ENCODE measurements at places on chromosomes 7 and 10.

DNA sequence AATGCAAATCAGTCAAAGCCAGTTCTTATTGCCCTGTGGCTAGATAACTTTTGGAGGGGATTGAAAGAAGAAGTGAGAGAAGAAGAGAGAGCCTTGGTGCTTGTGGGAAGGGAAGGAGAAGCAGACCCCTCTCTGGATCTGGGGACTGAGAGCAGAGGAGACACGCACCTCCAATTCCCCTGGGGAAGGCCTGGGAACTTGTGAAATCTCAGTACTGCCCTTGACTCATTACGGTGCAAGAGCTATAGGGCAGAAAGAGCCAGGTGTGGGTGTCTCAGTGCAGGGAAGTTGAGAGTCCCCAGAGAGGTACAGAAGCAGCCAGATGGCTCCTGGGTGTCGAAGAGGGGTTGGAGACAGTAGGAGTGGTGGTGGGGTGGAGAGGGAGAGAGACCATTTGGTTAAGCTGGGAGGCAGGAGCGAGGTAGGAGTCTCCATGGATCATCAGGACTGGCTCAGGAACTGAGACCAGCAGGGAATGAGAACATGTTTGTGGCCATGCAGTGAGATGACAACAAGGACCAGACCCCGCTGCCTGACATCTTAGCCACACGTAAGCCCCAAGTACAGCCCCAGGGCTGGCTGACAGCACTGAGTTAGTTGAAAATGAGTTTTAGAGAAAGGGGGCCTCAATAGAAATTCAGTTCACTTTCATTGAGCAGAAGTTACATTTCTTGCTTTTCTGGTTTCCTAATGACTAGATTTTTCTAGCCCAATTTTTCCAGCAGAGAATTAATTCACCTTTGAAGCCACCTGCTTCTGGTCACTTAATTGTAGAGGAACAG is 238.2 kb downstream of the BUB3 start:
- no peak for DNase-seq

DNA sequence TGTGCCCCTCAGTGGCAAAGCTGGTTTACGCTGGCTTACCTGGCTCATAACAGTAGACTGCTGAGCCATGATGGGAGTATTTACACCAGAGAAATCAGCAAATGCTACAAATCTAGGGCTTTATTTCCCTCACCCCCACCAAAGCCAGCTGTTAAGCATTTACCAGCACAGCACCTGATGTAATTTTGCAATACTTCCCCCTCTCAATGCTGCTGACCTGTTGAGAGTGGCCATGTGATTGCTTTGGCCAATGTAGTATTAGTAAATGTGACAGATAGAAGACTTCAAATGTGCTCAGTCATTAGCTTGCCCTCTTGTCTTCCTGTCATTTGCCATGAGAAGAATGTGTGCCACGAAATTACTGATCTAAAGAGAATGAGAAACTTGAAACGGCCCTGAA is 46.6 kb downstream of the HERPUD2 start:
- no peak for DNase-seq

DNA sequence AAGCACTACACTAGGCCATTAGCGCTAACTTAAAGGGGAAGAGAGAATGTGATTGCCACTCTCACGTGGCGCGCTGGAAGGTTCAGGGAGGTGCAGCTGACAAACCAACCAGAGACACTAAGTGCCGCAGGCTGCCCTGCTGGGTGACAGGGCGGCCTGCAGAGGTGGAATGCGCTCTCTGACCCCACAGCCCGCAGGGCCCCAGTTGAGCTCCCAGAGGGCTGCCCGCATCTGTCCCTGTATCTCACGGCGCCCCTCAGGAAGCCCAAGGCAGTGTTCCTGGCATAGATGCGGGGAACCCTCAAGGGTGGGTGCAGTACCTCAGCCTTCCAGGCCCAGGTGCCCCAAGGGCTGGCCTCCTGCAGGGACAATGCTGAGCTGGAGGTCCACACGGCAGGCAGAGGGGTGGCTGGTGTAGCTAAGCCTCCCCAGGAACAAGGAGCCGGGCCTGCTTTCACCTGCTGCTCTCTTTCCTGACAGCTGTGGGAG is 66.6 kb downstream of the CALML3 start:
- DNase-seq = no peak

DNA sequence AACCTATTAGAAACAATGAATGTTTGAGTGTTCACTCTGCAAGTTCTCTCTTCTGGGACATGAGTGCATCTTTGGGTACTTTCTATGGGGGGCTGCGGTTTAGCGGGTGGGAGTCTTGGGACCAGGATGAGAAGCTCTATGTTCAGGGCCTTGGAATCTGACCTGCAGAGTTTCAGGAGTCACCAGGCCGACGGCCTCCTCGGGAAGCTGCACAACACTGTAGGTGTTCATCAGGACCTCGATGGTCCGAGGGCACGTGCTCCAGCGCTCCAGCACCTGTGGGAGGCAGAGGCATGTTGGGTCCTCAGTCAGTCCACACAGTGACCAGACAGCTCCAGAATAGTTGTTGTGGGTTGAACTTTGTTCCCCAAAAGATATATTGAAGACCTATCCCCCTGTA is 8.9 kb upstream of the GBX1 start:
- no peak for DNase-seq

GRCh38 chr7:91634485-91635177 is 245.9 kb downstream of the MTERF1 start:
- DNase-seq = no peak

DNA sequence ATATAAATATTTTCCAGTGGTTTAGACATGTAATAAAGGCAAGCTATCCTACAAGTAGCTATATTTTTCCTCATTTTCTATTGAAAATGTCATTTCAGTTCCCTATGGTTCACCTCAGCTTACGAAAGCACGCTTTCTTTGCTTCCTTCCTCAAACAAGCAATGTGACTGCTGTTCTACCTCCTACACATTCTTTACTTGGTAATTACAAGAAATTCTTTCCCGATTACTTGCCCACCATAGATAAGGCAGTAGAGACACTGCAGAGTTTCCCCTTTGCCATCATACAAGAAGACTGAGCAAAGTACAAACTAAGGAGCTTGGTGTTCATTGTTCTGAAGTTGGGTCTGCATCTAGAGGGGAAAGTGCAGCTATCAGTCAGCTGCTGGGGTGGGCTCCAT is 249.4 kb downstream of the CRPPA start:
- DNase-seq = no peak

- no peak for DNase-seq
Observed at GRCh38 chr10:132714096-132714985, 71.6 kb downstream of the NKX6-2 start.

DNA sequence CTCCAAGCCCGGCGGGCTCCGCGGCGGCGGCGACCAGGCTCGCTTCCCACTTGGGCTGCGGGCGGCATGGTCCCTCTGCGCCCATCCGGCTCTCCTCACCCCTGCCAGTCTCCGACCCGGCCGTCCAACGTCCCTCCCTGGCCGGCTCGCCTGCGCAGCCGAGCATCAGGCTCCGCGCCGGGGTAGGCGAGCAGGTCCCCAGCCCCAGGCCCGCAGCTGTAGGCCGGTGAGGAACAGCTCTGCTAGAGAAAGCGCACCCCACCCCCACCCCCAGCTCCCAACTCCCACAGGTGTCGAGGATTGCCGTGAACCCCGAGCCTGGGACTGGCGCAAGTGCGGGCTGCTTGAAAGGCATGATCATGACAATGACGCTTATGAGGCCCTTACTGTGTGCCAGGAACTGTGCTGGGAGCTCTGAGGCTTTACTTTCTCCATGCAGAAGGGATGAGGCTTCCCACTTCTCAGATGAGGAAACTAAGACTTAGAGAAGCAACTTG is 20.8 kb upstream of the PAX2 start:
- DNase-seq = no peak

DNA sequence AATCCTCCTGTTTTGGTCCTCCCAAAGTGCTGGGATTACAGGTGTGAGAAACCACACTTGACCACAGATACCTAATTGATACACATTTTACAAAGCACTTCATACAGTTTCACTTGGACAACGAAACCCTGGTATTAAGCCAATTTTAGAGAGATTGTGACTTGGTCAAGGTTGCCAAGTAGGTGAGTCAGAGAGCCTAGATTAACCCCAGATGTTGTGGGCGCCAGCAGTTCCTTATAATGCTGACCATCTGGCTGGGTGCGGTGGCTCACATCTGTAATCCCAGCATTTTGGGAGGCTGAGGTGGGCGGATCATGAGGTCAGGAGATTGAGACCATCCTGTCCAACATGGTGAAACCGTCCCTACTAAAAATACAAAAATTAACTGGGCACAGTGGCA is 4.9 kb upstream of the PHKG1 start:
- no peak for DNase-seq

GRCh38 chr10:33179067-33179466 is 155.4 kb downstream of the NRP1 start:
- DNase-seq = no peak
